ENCODE measurements at places on chromosomes 4 and X. TPM values are rescaled to one million over a fixed set of nuclear protein-coding genes. Genes with fewer than 3 reads are reported as not detected.

FABP2 gene
- not detected for polyA plus RNA-seq

GRCh38 chr4:153221783-153222706 lies 17.8 kb downstream of the TRIM2 start:
- peak; percentile 81 for DNase-seq

MYOZ2 gene
- 293 TPM for polyA plus RNA-seq

DNA sequence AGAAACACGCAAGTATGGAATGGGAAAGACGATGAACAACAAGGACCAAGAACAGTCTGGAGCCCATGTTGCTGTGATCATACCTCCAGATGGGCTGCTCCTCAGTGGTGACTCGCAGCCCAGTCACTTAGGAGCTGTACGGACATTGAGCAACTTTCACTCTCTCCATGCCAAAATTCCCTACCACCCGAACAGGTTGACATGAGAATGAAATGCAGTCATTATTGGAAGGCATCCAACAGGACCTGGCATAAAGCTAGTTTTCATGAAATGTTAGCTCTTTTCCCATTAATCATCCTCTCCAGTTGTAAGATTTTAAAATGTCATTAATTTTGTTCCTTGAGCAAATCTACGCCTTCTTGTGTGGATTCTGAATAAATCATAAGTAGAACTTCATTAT lies 82.7 kb upstream of the GPM6B start:
- no peak for DNase-seq

GRCh38 chr4:41425650-41426049 lies 112.3 kb upstream of the LIMCH1 start:
- no peak for DNase-seq

PROM1 gene
- 44.6 TPM for polyA plus RNA-seq

JADE3 gene
- 4.5 TPM for polyA plus RNA-seq

GRCh38 chr4:37715889-37716402 lies 29.8 kb upstream of the RELL1 start:
- no peak for DNase-seq

FAM236A gene
- not detected for polyA plus RNA-seq

- no peak for DNase-seq
Measured at GRCh38 chr4:37690976-37691375, 4.8 kb upstream of the RELL1 start.

DNA sequence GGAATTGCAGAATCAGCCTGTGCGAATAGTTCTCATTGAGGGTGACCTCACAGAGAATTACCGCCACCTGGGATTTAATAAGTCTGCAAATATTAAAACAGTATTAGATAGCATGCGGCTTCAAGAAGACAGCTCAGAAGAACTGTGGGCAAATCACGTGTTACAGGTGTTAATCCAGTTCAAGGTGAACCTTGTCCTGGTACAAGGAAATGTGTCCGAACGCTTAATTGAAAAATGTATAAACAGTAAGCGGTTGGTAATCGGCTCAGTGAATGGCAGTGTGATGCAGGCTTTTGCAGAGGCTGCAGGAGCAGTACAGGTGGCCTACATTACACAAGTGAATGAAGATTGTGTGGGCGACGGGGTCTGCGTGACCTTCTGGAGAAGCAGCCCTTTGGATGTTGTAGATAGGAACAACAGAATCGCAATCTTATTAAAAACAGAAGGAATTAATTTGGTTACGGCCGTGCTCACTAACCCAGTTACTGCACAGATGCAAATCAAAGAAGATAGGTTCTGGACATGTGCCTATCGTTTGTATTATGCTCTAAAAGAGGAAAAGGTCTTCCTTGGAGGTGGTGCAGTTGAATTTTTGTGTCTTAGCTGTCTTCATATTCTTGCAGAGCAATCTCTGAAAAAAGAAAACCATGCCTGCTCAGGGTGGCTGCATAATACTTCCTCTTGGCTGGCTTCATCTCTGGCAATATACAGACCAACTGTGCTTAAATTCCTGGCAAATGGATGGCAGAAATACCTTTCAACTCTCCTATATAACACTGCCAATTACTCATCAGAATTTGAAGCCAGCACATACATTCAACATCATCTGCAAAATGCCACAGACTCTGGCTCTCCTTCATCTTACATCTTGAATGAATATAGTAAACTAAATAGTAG lies 10.7 kb downstream of the BBS12 start:
- DNase-seq, result no peak

GRCh38 chr4:83660578-83660977 lies 124.7 kb downstream of the GPAT3 start:
- no peak for DNase-seq

GRCh38 chr4:24915121-24915922 lies 2.5 kb upstream of the CCDC149 start:
- DNase-seq, result no peak

GRCh38 chr4:70895405-70895804 lies 6.8 kb upstream of the MOB1B start:
- peak; percentile 33 for DNase-seq

DNA sequence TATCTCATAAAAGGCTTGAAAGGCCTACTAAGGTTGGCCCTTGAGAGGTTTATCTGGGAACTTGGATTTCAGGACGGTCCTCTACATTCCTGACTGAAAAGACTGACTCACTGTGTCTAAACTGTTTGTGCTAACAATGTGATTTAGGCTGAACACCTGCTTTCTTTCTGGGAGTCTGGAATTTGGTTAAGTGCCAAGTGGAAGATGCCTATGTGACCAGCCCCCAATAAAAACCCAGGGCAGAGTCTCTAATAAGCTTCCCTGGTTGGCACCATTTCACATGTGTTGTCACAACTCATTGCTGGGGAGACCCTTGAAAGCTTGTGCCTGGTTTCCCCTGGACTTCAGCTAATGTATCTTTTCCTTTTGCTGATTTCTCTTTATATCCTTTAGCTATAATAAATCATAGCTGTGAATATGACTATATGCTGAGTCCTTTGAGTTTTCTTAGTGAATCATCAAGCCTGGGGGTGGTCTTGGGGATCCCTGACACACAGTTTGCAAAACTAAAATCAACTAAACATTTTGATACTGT lies 55.1 kb downstream of the GPR82 start:
- no peak for DNase-seq

GRCh38 chr4:26052663-26053541 lies 138.9 kb downstream of the SMIM20 start:
- no peak for DNase-seq

GRCh38 chr4:147479376-147479775 lies 1.5 kb upstream of the EDNRA start:
- DNase-seq, result no peak

CSN1S1 gene
- polyA plus RNA-seq, result not detected

GRCh38 chr4:185369731-185370130 lies 26.0 kb downstream of the LRP2BP start:
- DNase-seq, result no peak

- no peak for DNase-seq
Measured at GRCh38 chr4:114272226-114272625, 292.8 kb upstream of the ARSJ start.

DNA sequence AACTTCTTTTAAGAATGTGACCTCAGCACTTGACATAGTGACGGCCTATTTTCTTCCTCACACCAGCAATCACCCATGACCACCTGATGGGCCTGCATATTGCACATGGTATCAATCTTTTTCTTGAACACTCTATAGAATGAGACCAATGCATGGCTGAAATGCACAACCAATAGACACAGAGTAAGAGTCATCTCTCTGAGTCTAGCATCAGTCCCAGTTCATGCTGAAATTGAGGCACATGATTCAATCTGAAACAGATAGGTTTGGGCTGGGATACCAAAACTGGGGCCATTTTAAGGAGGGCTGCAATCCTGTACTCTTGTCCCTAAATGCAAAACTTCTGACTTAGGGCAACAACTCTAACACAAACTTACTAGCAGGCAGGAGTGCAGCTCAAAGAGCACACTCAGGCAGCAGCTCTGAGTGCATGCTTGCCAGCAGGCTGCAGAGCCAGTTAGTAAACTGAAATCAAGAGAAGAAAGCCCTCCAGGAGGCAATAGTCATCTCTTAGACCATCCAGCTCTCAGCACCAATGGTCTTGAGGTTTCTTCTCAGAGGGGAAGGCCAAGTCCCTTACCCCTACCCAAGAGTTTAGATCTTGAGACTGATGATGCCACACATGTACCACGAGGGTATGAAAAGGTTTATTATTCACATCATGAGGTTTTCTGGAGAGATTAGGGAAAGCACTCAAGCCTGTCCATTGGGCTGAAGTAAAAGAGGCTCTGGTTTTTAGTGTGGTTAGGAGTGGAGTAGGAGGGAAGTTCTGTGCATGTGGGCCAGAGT lies 24.7 kb upstream of the GPR101 start:
- no peak for DNase-seq

TADA2B gene
- polyA plus RNA-seq, result 26.6 TPM

DNA sequence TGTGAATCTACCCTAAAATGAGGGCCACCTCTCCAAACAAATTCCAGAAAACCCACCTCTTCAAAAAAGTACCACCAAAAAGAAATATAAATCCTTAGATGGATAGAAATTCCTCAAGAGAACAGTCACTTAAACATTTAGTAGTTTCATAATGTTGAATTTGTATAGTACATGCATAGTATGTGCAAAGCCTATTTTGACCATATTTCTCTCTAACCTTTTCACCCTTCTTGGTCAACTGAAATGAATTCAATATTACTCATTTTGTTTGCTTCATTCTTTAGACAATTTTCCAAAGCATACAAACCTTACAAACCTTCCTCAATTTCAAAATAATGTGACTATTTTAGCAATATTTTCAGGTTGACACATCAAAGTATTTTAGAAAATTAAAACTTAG lies 4.1 kb downstream of the RHOXF1 start:
- DNase-seq, result no peak

PHOX2B gene
- not detected for polyA plus RNA-seq

DNA sequence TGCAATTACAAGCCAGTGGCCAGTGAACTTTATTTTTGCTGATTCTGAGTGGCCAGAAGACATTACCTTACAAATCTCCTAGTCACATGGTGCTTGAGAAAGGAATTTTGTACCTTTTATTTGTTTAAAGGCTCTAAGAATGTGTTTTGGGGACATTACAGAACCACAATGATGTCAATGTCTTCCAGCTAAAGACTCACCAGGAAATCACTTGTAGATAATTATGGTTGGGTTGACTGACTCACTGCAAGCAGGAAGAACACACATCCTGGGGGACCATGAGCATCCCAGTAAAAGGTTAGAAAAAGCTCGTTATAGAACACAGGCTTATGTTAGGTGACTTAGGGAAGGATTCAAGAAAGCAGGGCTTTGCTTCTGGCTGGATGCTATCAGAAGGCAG lies 119.4 kb upstream of the FAM9B start:
- no peak for DNase-seq

DNA sequence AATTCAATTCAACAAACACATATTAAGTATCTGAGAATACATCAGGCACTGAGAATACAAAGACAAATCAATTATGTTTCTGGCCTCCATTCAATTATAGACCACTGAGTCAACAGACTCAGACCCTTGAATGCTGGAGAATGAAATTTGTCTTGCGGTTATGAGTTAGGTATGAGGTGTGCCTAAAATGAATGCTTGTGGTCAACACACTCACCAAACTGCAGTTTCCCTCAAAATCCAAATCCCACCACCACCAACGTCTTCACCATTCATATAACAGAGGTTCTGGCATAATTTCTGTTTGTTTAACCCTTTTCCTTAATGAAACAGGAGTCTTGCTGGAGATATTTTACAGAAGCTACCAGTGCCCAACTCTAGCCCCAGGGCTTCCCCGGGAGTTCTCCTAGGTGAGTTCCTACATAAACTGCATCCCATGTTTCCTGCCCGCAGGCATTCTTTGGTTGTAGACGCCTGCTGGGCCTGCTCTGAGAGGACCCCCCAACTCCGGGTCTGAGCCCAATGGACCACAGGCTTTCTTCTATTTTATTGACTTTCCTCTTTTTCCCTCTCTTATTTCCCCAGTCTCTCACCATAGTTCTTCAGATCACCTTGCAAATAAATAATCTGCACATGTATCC lies 119.2 kb downstream of the DDX53 start:
- no peak for DNase-seq

CD38 gene
- polyA plus RNA-seq, result 1.3 TPM

DNA sequence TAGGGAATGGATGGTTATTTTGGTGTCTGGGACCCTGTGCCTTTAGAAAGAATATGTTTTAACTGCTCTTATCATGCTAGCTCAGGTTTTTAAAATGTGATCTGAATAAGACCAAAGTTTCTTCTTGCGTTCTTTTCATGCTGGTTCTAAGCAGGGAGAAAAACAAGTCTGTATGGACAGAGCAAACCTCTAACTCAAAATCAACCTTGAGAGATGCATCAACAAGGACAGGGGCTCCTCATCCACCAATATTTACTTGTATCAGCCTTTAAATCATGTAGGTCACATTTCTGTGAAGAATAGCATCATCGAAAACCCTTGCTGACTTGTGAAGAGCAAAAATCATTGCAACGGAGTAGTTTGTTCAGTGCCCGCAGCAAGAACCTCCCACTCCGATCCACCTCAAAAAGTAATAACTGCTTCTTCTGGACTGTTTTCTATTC lies 1.2 kb downstream of the ATP10D start:
- DNase-seq, result peak; percentile 20

NOP14 gene
- 27.0 TPM for polyA plus RNA-seq

POU3F4 gene
- polyA plus RNA-seq, result not detected

DNA sequence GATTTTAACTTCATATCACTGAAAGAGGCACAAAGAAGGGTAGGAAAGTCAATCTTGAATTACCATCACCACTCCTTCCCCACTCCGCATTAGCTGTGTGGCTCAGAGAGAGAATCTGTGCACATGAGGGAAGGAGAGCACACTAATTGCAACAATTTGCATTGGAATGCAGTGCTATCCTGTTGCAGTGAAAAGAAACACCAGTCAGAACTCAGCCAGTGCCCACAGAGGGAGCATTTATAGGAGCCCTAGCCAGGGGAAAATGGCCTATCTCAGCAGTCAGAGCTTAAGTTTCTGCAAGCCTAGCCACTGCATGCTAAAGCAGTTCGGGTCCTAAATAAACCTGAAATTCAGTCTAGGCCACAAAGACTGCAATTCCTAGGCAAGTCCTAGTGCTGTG lies 159.4 kb upstream of the AR start:
- DNase-seq, result no peak

DDIT4L gene
- 18.3 TPM for polyA plus RNA-seq

DNA sequence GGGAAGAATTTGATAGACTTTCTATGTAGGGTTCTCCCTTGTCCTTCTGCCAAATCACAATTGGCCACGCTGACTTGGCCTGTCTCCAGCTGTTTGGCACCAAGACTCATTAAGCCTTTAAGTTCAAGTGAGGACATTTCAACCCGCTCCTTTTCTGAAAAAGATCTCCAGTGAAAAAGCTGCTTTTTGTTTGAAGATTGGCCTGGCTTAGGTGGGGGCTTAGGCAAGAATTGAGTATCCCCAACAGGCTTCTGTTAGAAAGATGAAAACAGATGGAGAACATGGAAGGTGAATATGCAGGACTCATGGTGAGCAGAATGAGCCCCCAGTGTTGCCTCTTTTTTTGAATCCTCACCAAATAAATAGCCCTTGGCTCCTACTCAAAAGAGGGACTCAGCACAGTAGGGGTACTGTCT lies 28.5 kb upstream of the LIMCH1 start:
- no peak for DNase-seq

DNA sequence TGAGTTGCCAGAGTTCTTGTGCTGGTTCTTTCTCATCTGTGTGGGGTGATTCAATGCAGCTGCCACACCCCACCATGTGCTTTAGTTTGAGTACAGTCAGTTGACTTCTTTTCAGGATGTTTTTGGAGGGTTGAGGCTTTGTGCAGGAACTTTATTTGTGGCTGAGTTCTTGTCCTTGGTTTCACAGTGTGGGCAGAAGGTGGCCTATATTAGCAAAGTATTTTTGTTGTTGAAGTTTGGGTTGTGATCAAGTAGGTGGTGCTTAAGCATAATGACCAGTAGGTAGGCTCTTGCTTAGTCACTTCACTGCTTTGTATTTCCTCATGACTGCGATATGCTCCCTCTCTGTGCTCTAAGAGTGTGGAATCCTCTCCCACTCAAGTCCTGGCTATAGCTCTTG lies 80.3 kb downstream of the ARHGAP24 start:
- DNase-seq, result no peak

IL1RAPL1 gene
- polyA plus RNA-seq, result 1.6 TPM

DCAF8L2 gene
- polyA plus RNA-seq, result not detected
